Right lung (tissue), 10 donors: ENCODE measurements at places on chromosomes 5 and 9. TPM values are rescaled to one million over a fixed set of nuclear protein-coding genes. Genes with fewer than 3 reads are reported as not detected.

GRCh38 chr5:139124774-139125520, 73.2 kb downstream of the SIL1 start:
- DNase-seq = no peak

DNA sequence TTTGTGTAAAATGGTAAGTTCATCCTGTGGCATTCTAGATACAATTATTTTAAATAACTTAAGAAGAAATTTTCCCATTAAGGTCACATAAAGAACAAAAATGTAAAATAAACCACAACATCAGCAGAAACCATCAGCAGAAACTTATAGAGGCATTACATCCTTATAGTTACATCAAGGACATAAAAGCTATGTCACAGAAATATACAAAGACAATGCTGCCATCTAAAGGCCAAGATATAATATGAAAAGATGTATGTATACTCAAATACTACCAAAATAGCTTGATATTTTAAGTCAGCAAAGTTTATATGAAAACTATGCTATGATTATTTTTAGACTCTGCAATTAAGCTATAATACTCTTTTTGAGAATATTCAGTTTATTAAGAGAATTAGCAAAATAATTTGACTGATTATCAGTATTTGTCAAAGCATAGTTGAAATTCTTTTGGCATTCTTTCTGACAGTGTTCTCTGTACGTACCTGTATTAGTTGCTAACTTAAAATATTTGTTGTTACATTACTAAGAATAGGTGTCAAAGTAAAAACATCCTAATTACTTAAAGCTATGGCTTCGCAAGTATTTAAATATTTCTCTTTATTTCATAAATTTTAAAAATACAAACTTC, 36.2 kb downstream of the FBXL17 start:
- peak; percentile 24 for DNase-seq

- no peak for DNase-seq
These were observed 500 bp downstream of the URM1 start for GRCh38 chr9:128371630-128372117.

The PLEKHG4B gene
- polyA plus RNA-seq = 16.8 TPM

The DNAJC25 gene
- 13.5 TPM for polyA plus RNA-seq

DNA sequence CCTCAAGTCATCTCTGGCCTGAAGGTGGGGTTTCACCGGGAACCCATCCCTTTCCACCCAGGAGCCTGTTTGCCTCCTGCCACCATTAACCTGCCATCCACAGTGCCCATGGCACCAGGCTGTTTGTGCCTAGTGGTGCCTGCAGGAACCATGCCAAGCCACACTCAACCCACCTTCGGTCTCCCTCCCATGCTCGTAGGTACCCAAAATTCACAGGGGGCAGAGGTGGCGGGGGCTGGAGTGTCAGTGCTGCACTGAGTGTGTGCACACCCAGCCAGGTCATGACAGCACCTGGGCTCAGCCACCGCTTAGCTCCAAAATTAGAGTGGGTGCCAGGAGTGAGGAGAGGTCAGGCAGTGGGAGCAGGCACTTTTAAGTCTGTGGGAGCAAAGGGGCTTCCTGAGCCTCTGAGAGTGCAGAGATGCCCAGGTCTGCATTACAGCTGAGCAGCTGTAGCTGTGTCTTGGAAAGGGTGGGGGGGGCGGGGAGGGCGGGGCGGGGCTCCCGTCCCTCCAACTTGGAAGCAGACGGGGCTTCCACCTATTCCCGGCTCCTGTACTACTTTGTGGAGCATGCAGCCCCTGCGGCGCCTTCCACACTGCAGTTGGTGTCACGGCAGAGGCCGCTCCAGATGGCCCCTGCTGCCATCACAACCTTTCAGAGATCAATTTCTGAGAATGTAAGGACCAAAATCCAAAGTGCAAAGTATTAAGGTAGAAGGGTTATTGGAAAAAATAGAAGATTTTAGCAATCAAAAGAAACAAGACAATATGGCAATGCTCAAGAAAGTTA, 2396.8 kb upstream of the C9orf72 start:
- DNase-seq = no peak

- DNase-seq = no peak
These were observed 6.7 kb upstream of the ANKRD18B start for GRCh38 chr9:33517373-33517772.

The CCNJL gene
- 7.9 TPM for polyA plus RNA-seq

- DNase-seq = no peak
These were observed 223.4 kb upstream of the FAM174A start for GRCh38 chr5:100311806-100312205.

DNA sequence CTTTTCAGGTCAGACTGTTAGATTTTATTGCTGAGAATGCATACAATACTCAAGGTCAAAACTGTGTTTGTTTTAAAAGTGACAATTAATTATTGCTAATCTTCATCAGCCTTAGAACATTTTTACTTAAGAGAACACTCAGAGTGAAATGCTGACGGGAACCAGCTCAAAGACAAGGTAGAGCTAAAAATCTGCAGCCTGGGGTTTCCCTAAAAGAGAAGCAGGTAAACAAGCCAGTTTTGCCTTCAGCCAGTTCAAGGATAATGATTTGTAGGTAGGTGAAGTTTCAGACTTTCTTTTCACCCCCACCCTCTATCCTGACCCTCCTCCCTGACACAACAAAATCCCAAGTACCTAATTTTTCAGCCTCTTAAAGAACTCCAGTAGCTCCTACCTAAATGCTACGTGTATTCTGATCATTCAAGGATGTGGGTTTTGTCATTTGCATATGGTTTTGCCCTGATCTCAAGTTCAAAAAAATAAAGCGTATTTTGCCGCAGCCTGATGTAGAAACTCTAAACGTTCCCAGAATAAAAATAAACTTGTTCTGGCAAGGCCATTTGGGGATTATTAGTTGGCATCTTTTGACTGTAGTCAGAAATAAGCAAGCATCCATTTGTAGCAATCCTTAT, 407.2 kb downstream of the EFNA5 start:
- no peak for DNase-seq

The GLDC gene
- polyA plus RNA-seq = 2.3 TPM

The MSMP gene
- 1.4 TPM for polyA plus RNA-seq

The SAXO1 gene
- 0.22 TPM for polyA plus RNA-seq

DNA sequence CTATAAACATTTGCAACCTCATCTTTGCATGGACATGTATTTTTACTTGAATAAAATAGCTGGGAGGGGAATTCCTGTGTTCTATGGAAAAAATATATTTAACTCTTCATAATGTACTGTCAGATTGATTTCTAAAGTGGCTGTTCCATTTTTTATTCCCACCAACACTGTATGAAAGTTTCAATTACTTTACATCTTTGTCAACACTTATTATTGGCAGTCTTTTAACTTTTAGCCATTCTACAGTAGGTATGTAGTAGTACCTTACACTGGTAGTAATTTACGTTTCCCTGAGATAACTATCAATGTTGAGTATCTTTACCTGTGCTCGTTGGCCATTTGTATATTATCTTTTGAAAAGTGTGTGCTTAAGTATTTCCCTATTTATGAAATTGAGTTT, 429.7 kb downstream of the KIAA0825 start:
- no peak for DNase-seq

DNA sequence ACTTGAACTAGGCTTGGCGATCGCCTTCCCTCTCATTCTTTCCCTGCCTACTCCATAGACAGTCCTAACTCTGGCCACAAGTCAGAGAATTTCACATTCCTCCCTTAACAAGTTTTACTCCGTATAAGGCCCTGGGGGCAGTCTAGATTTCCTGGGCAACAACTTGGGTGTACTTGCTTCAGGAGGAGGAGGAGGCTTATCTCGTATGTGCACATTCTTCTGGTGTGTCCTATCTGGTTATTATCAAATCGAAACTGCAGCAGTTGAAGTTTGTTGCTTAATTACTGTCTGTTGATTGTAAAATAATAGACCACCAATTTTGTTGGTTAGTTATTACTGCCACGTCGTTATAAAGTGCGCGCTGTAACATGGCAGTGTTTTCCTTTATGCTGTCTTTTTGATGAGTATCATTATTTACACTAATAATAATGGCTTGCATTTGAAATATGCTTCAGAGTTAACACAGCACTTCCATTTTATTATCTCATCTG, 42.0 kb downstream of the PIP5K1B start:
- DNase-seq = no peak

The RBM27 gene
- polyA plus RNA-seq = 27.0 TPM

DNA sequence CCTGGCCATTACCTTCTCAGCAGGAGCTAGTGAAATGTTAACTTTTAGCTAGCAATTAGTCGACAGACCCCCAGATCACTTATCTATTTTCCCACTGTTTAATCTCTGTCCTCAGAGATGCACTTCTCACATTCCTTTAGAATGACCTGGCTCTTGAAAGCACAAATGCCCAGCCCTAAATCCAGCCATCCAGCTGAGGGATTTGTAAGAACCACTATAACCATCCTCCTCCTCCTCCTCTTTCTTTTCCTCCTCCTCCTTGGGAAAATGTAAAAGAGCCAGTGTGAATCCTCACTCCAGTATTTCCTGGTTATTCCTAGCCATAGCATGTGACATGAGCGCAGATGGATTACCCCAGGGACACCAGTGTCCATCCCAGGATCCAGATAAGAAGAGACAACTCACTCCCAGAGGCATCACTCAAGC, 124.3 kb downstream of the ENC1 start:
- no peak for DNase-seq

GRCh38 chr9:4842734-4843133, 50.0 kb downstream of the RCL1 start:
- no peak for DNase-seq

- DNase-seq = no peak
These were observed 32.1 kb downstream of the RAPGEF1 start for GRCh38 chr9:131707733-131708157.

- peak; percentile 86 for DNase-seq
These were observed 9.6 kb upstream of the TRAF1 start for GRCh38 chr9:120936011-120936763.

- no peak for DNase-seq
These were observed 155.5 kb downstream of the FGF10 start for GRCh38 chr5:44233691-44234090.

The HTR1A gene
- polyA plus RNA-seq = not detected

- no peak for DNase-seq
These were observed 130.9 kb downstream of the DOCK2 start for GRCh38 chr5:169767938-169768337.

The FLT4 gene
- 30.9 TPM for polyA plus RNA-seq

GRCh38 chr9:137575364-137575715, 3.4 kb downstream of the DPH7 start:
- DNase-seq = no peak

DNA sequence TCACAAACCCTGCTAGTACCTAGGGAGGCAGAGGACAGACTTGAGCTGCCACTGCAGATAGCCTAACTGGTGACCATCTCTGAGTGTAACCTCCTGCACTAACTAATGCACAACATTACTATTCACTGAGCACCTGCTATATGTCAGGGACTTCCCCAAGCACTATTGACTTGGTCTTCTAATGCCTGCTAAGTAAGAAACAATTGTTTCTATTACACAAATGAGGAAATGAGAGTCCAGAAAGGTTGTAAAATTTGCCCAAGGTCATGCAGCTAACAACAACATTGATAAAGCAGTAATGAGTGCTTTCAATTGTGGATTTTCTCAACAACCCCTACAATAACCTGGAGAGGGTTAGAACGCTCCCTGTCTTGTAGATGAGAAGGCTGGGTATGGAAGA, 183.7 kb downstream of the ZNF462 start:
- DNase-seq = no peak

- no peak for DNase-seq
These were observed 44.9 kb downstream of the PLEKHG4B start for GRCh38 chr5:136901-137300.

The ARHGEF39 gene
- polyA plus RNA-seq = 19.7 TPM

GRCh38 chr9:113858282-113858681, 17.8 kb upstream of the ZNF618 start:
- DNase-seq = no peak

DNA sequence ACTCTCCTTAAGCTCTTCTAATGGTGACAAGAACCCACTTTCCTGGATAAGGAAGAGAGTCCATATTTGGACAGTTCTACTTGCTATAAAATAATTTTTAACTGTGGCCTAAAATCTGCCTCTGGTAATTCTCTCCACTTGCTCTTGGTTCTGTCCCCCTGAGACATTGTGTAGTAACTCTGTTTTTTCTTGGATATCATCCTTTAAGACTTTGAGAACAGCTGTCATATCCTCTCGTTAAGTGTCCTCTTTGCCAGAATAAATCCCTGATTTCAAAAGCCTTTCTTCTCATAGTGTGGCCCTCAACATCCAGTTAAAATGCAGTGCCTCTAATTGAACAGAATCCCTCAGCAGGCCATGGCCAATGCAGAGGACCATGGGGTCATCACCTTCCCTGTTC, 101.5 kb downstream of the ARHGEF28 start:
- no peak for DNase-seq

The SLC23A1 gene
- polyA plus RNA-seq = 1.6 TPM

DNA sequence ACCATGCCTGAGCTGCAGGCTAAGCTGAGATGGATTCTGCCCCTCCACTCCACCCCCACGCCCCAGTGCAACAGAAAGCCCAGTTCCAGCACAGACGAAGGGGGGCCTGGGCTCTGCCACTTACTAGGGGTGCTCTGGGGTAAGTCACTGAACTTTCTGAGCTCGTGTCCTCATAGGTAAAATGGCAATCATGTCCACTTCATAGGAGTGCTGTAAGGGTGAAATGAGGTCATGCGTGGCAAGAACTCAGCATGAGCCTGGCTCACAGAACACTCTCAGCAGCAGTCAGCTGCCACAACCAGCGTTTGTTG, 8.4 kb upstream of the PSD2 start:
- DNase-seq = no peak

GRCh38 chr5:69202497-69202896, 13.1 kb downstream of the CENPH start:
- no peak for DNase-seq

- DNase-seq = no peak
These were observed 60.5 kb downstream of the PTCD2 start for GRCh38 chr5:72380492-72381274.

DNA sequence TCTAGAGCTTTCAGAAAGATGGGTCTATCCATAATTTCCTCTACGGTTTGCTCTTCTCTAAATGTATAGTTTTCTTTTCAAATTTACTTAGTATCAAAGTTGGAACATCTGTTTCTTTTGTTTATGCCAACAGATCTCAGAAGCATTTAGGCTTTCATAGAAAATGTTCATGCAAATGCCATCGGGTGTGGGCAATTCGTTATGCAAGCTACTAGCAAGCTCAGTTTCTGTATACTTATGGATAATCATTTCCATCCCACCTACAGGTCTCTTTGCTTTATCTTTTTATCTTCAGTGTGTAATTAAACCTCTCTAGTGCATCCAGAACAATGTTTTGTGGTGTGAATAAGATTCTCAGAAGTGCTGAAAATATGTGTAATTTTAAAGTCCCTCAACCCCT, 59.9 kb downstream of the NUDT12 start:
- no peak for DNase-seq
